ENCODE measurements at places on chromosomes 2 and 18.

DNA sequence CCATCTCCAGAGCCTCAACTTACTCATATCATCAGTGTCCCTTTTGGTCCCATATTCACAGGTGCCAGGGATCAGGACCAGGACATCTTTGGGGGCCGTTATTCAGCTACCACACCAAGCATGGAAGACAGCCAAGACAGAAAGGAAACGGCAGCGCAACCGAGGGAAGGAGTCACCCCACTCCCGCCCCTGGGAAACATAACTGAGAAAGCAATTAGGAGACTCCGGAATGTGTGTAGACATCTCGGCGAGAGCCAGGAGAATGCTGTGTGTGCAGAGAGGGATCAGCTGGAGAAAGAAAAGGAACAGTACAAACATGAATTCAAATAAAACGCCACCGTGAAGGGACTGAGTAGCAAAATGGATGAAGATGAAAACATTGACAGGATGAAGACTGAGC lies 13.4 kb upstream of the BOK start:
- DNase-seq: no peak

DNA sequence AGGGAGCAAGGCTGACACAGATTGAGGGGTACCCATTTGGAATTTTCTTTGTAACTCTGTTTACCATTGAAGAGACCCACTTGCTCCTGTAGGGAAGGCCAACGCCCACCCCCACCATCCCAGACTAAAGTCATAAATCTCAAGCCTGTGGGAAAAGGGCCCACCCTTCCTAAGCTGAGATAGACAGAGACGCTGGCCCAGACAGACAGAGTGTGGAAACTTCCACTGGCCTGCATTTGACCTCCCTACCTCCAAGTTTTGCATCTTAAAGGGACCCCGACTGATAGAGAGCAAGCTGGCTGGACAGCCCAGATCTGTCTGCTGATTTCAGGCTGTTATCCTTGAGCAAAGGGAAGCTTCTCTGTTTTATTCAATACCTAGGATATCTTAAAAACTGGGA lies 48.2 kb upstream of the SLC14A2 start:
- no peak for DNase-seq

DNA sequence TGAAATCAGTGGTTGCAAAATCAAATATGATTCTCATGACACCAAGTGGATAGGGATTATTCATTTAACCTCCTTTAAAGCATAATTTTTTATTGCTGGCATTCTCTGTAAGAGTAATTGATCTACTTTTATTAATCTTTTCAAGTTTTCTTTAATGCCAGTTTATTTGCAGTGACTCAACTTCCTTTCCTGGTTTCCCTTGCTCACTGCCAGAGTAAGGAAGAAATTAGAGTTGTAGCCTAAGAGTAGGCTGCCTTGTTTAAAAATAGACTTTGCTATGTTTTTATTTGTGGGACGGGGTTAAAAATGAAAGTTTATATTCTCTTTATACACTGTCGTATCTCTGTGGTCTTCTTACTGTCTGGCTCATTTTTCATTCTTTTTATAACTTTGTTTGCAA lies 148.6 kb downstream of the WDR7 start:
- peak; percentile 24 for DNase-seq

DNA sequence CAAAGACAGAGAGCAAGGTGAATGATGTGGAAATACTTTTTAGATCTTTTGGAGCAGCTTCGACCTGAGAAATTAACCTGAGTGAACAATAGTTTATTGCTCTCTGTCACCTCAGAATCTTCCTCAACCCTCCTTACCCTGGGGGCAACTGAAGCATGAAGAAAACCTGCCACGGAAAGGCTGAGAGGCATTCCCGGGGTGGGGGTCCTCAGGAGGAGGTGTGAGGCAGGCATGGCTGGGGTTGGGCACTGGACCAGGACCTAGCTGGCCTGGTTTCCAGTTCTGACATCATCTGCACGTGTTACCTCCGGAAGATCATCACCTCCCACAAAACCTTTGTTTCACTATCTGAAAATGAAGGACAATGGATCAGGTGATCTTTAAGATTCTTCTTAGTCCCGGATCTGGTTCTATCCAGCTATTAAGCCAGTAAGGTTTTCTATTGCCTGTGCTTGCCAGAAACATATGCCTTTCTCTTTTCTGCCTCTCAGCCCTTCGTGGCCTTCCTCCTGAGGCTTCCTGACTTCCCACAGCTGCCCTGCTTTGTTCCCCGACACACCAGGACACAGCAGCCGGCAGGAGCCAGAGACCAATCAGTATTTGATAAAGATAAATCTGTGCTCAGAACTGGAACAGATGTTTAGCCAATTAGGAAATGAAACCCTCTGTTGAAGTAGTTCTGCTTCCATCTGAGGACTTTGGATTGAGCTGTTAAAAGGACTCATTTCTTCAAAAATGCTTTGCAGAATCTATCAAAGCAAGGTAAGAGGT lies 232.5 kb downstream of the TDRD15 start:
- no peak for DNase-seq

- DNase-seq: no peak
These were observed 72.0 kb upstream of the EPAS1 start for GRCh38 chr2:46225150-46225625.

DNA sequence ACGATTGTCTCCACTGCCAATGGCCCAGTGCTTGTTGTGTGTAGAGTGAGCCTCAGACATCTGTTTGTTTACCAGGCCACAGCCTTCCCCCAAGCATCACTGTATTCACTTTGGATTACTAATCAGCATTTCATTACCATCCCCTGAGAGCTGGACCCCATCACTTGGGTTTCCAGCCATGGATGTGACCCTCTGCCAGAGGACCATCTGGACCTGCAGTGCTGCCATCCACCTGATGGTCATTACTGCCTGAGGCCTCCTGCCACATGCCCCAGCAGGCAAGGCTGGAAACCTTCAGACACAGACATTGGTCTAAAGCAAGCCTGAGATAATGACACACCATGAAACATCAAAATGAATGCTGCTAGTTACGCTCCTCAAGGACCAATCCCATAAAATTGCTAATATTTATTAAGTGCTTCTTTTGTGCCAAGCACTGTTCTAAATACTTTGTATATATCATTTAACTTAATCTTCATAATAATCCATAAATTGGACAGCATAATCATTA lies 2096.3 kb upstream of the CELF4 start:
- no peak for DNase-seq

- DNase-seq: no peak
These were observed 285.6 kb downstream of the GULP1 start for GRCh38 chr2:188577231-188577630.

GRCh38 chr2:235845245-235845644 lies 322.9 kb downstream of the GBX2 start:
- DNase-seq: no peak

DNA sequence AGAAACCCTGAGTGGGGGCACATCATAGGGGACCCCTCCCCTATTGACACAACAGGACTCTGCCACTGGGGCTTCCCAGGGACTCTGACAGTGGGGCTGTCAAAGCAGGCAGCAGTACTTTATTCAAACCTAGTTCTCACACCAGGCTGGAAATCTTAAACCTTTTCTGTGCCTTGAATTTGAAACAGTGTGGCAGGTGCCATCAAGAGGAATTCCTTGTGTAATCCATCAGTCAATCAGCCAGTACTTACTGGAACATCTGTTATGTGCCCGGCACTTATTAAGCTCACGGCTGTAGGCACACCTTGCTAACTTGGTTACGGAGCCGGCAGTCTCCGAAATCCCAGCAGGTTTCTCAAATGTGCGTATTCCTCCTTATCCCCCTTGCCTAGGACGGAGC lies 12.0 kb downstream of the GLI2 start:
- DNase-seq: no peak

GRCh38 chr2:137231628-137232027 lies 466.3 kb downstream of the THSD7B start:
- DNase-seq: no peak

DNA sequence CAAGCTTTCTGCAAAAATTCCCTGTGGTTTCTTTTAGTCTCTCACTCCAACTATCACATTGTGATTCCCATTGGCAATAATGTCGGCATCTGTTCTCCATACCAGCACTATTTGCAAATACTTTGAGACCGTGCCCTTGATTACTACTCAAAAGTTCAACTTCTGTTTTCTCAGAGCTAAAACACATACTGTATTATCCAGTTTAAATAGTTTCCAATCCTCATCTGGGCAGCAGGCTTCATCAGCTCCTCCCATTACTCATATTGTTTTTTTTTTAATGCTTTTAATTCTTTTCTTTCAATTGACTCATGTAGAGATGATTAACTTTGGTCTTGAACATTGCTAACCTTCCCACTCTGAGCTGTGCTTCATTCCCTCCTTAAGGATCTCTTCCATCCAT lies 135.8 kb downstream of the METTL8 start:
- DNase-seq: no peak

- DNase-seq: no peak
These were observed 401.6 kb downstream of the METTL4 start for GRCh38 chr18:2169656-2170055.

DNA sequence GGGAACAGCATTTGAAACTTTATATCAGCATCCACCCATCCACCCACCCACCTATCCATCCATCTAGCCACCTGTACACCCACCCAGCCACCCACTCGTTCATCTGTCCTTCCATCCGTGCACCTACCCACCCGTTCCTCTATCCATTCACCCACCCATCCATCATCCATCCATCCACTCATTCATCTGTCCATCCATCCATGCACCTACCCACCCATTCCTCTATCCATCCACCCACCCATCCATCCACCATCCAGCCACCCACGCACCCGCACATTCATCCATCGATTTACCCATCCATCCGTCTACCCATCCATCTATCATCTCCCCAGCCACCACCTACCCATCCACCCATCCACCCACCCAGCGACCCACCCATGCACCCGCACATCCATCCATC lies 24.8 kb downstream of the LDLRAD4 start:
- no peak for DNase-seq
